ENCODE measurements at places on chromosomes 2 and 18.

DNA sequence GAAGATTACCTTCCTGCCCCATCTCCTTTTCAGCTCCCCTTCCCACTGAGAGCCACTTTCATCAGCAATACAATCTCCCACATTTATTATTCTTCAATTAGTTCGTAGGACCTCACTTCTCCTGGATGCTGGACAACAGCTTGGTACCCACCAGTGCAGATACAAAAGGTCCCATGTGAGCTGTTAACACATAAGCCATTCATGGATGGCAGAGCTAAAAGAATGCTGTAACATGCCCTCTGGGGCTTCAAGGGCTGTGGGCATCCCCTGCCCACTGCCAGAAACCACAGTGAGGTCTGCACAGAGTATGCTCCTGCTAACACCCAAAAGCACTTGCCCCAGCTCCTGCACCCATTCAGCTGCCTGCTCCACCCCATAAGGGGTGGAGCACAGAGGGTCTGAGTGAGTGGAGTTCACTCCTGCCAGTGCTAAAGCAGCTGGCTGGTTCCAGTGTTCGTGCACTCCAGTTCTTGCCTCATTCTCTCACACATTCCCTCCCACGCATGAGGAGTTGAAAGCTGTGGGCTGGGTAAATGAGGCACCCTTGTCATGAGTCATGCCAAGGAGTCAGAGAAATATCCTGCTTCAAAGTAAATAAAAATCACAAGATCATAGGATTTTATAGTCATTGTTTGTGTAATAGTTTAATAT is 305.9 kb upstream of the TMEFF2 start:
- DNase-seq, result no peak

GRCh38 chr18:28439870-28440269 is 262.9 kb upstream of the CDH2 start:
- DNase-seq, result no peak

DNA sequence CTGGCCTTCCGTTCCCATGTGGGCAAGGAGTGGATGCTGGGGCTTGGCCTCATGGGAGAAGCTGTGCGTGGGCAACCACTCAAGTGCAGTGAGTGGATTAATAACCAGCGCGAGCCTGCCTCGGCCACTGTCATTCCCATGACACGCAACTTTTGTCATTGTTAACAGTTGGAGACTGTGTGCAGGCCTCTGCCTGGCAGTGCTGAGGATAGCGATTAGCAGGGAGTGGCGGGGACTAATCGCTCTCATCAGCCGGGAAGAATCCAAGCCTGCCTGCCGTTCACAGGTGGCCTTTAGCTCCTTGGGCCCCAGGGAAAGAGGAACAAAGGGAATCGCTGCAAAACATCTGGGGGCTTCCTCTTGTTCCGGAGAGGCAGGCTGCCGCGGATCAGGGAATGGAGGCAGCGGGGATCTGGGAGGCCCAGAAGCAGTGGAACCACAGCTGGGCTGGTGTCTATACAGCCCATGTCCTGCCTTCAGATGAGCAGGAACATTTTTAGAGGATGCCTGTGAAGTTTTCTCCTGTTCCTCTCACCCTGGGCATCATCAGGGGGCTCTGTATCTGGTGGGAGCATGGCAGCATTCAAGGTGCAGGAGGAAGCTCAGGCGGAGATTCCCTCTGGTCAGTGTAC is 53.8 kb downstream of the CTIF start:
- DNase-seq, result no peak

- DNase-seq, result no peak
These were observed 31.7 kb downstream of the MBP start for GRCh38 chr18:77100751-77101355.

GRCh38 chr2:127570282-127571250 is 35.1 kb downstream of the MYO7B start:
- DNase-seq, result no peak

DNA sequence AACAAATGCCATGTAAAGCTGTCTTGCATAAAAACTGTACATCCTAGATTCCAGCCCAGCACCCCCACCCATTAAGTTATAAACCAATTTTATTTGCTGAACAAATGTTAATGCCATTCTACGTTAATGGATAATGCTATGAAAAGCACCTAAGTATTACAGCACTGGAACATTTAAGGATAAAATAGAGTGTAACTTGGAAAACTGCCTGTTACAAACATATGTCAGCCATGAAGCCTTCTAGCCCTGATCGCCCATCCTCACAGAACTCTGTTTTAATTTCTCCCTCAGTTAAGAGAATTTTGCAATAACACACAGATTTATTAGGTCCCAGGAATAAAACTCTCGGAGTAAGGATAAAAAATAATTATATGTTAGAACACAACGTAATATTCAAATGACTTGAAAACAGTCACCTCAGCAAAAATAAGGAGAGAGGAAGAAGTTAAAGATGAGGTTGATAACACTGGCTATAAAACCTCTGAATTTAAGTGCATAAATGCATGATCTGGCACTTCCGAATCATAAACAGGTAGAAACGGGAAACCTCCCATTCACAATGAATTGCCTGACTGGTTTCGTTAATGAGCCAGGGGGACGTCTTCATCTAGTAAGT is 308.7 kb downstream of the AFF3 start:
- no peak for DNase-seq

DNA sequence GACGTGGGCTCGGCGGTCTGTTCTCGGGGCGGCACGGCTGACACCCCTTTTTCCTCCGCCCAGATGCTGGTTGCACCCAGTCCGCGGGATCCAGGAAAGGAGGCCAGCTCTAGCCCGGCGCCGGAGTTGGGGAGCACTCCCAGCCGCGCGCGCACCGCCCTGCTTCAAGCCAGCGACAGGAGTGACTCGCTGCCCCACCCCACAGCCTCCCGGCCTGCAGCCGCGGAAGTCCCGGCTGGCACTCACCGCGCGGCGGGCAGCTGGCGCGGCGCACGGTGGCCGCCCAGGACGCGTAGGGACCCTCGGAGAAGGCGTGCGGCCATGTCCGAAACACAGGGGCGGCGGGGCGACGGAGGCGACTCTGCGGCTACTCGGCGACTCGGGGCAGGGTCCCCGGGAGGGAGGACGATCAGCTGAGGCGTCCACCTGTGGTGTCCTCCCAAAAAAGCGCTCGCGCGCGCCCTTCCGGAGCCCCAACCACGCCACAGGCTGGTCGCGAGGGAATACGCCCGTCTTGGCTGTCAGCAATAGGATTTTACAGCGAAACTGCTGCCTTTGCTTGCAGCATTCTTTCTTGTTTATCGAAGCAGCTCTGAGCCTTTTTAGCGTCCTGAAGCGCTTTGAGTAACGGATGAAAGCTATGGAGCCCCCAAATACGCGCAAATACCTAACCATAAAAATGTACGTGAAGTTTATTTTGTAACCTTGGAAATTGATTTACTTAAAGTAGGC is at the start of gene ACADL:
TSS of gene ACADL (minus strand) at position 507 of the 732 bp plus-strand sequence. CDS start at position 323, 184 bp downstream.
- no peak for DNase-seq

- DNase-seq, result no peak
These were observed 231.2 kb downstream of the TPGS2 start for GRCh38 chr18:36597636-36598035.

DNA sequence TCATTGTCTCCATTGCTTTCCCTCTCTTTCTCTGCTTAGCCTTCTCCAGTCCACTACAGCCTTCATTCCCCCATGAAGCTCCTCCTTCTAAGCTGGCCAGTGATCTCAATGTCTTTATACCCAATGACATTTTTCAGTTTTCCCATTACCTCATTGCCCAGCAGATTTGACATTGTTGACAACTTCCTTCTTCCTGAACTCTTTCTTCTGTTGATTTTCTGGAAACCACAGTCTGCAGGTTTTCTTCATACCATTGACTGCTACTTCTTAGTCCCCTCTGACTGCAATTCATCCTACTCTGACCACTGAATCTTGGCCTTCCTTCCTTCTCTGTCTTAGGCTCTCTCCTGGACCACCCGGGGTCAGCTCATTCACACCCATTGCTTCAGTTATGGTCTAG is 22.9 kb upstream of the SPP2 start:
- no peak for DNase-seq

DNA sequence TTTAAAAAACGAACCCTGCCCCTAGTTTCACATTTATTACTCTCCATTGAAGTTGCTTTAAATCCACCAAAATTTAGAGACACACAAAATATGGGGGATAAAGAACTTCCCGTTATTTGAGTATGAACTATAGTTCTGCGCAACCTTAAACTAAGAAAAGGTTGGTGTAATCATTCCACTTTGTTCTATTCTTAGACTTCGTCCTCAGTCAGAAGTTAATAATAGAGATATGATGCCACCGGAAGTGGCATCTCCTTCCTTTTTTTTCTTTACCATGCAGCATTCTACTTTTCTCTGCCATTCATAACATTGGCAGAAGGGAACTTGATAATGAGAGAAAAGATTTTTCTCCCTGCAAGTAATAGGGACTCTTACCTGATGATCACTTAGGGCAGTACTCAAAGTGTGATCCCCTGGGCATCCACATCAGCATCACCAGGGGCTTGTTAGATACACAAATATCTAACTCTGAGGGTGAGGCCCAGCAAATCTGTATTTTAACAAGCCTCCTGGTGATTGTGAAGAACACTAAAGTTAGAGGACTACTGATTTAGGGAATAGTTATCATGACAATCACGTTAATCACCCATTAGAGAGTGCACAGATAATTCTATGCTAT is 147.7 kb upstream of the DTNA start:
- DNase-seq, result no peak

DNA sequence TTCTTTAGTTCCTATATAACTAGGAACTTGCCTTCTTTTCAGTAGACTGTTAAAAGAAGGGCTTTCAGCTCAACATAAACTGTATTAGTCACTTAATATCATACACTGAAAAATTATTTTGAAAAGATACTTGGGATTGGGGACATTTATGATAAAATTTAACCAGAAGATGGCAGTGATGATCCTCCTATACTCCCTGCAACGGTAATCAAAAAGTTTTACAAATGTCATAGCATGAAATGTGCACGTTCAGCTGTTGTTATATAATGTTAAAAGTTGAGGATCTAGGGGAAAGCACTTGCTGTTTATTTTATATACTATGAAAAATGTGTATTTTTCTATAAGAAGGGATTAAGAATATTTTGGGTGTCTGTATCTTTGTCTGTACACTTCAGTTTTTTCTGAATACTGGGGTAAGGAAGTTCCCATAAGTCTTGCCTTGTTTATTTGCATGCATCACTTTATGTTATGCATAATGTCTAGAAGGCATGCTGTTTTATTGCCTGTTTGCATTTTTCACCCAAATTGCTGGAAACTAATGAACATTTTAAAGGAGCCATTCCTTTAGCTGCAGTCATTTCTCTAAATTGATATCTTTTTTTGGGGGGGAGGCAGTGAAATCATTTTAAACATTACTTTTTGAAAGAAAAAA is 19.0 kb downstream of the DYNC1I2 start:
- no peak for DNase-seq

DNA sequence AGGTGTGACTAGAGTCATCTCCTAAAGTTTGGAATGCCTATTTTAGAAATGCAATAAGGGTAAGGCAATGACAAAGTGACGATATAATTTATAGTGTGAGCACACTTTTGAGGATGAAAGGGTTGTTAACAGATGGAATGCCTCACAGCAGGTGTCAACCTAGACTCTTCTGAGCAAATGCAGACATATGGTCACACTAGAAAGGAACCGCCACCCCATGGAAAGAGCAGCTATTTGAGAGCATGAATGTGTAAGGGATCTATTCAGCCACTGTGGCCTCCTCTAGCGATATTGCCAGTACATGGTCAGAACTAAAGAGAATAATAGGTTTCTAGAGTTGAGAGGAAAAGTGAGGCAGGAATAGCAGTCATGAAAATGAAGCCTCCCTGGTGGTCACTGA is 18.5 kb downstream of the DSG2 start:
- no peak for DNase-seq

- DNase-seq, result no peak
These were observed 72.5 kb upstream of the SMAD2 start for GRCh38 chr18:48002933-48003365.

GRCh38 chr2:72274380-72274797 is 126.7 kb upstream of the CYP26B1 start:
- no peak for DNase-seq

- DNase-seq, result no peak
These were observed 4.5 kb downstream of the GBX2 start for GRCh38 chr2:236163471-236164200.

- DNase-seq, result no peak
These were observed 13.5 kb downstream of the LTBP1 start for GRCh38 chr2:32960238-32960637.

DNA sequence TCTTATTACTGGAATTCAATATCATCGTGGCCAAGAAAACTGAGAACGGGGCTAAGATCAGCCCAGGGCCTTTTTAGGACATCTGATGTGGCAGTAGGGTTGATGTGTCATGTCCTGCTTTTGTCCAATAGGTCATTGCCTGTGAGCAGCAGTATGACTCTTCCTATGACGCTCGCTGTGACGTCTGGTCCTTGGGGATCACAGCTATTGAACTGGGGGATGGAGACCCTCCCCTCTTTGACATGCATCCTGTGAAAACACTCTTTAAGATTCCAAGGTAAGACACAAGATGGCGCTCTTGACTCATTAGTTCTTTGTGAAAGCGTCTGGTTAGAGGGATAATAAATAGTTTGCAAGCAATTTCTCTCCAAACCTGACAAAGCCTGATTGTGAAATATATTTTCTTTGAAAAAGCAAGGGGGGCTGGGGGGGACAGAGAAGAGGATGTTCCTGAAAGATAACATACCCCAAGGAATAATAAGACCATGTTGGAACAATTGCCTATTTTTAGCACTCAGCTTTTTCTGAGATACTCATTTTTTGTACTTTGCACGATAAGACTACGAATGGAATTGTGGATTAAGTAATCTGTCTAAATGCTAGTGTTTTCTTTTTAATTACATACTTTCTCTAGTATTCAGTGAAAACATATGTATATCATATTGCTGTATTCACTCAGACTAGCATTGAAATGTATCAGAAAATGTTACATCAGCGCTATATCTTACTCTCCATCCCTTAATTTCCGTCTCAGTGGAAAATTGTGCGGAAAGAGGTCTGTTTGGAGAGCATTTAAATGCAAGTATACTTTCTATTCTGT is 58.1 kb downstream of the MYO3B start:
- DNase-seq, result no peak

- no peak for DNase-seq
These were observed 10.5 kb upstream of the CDK15 start for GRCh38 chr2:201795607-201796477.

DNA sequence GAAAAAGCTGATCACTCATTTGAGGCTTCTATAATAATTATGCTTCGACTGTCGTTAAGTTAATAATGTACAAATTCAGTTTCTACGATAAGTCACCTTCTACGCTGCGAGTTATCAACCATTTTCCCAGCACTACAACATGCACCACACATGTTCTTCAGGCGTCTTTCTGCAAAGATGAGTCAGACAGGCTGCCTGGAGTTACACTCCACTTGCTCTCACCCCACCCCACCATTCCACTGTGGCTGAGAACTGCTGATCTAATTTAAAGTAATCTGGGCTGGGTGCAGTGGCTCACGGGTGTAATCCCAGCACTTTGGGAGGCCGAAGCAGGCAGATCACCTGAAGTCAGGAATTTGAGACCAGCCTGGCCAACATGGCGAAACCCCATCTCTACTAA is 218.6 kb downstream of the DYM start:
- no peak for DNase-seq

GRCh38 chr18:32769071-32769585 is 3.7 kb downstream of the KLHL14 start:
- DNase-seq, result no peak

GRCh38 chr18:6741232-6741663 is 11.7 kb downstream of the ARHGAP28 start:
- DNase-seq, result no peak

All from activated CD8-positive, alpha-beta memory T cell treated with anti-CD3 and anti-CD28 coated beads, Interleukin-2, amount 50 U/mL, for 4 hours (primary cell).